NCI-H2171 (cell line): ENCODE measurements at places on chromosomes 4 and X.

- DNase-seq = no peak
Observed at GRCh38 chrX:150968862-150969720, 14.0 kb upstream of the HMGB3 start.

DNA sequence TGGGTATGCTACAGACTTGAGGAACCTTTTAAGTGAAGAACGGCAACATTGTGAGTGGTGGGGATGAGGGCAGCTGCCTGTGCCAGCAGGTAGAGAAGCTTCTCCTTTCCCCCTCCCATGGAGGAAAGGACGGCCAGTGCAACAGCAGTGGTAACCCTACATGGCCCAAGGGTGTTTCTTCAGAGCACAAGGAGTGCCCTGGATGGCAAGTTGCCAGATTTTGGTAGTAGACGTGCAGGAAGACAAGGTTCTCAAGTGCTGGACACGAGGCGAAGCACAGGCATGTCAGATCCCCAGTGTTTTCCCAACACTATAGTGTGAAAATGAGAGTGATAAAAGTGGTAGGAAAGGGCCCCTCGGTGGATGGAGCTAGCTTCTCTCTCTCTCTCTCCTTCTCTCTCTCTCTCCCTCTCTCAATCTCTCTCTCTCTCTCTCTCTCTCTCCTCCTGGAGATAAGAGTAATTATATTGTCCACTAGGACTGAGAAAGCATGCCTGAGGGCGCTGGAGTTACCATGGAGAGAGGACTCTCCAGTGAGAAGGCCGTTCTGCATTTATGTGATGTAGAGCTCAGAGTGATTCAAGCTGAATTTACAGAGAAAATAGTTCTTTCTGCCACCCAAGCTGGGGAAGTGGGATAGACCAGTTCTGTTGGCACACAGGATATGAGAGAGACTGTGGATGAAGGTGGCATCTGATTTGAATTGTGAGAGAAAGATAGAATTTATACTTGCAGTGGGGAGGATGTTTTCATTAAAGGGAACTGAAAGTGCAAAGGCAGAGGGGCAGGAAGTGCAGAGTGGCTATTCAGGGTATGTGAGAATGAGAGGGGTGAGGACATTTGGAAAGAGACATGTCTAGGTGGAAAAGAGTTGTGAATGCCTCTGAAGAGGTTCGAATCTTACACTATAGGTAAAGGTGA is 25.7 kb upstream of the TRPC3 start:
- no peak for DNase-seq

DNA sequence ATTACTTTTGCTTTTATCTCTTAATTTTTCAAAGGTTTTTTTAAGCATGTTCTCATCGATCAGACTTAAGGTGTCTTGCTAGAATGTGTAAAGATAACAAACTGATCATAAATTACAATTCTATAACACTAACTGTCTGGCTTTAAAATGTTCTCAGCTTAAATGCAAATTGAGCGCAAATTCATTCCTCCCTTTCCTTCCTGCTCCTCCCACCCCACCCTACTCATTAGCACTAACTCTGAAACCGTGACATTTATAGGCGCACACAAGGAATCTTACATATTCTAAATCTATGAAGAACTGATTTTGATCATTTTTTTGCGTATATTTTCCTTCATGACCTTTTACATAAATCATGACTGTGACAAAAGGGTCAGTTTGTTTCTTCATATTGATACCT is 590.0 kb upstream of the DIAPH2 start:
- no peak for DNase-seq

- DNase-seq = no peak
Observed at GRCh38 chr4:13990596-13991589, 363.4 kb upstream of the BOD1L1 start.

GRCh38 chr4:7187691-7188090 is 4.6 kb upstream of the SORCS2 start:
- no peak for DNase-seq

DNA sequence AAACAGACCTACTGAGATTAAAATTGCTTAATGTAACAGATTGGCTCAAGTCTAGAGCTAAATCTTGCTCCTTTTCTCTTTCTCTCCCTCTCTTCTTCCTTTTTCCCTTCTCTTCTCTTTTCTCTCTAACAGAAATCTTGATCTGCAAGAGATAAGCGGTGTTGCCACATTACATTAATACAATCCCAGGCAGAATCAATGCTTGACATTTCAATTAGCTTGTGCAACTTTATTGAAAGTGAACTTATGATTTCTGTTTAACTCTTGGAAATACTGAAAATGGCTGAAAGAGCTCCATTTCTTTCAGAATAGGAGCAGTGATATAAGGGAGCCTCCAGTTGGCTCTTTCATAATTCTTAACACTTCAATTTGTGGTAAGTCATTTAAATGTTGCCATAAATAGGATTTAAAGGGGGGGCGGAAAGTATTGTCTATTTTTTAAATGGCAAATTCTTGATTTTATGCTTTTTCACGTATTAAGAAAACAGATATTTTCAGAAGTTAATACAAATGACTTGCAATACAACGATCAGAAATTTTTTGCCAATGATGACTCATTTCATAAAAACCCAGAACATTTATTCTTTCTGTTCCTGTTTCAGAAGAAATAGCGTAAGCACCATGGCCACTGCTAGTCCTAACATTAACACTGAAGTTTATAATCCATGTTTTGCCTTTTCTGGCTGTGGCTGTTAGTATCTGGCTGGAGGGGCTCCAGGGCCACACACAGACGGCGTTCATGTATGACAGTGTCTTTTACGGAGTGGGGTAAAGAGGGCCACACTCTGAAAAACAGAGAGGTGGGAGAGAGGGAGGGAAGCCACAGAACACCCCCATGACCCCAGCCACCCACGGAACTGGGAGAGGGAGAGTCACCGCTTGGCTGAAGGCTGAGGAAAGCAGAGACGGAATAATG is 115.7 kb upstream of the FAT1 start:
- DNase-seq = no peak

GRCh38 chr4:166670341-166670740 is 564.0 kb downstream of the SPOCK3 start:
- DNase-seq = no peak

GRCh38 chrX:15224747-15225146 is 45.1 kb downstream of the ASB9 start:
- no peak for DNase-seq
